Progenitor cell of endocrine pancreas (in vitro differentiated cells): ENCODE measurements at places on chromosomes 13 and 19.

GRCh38 chr13:43003729-43004128, 11.7 kb upstream of the EPSTI1 start:
- DNase-seq = no peak

DNA sequence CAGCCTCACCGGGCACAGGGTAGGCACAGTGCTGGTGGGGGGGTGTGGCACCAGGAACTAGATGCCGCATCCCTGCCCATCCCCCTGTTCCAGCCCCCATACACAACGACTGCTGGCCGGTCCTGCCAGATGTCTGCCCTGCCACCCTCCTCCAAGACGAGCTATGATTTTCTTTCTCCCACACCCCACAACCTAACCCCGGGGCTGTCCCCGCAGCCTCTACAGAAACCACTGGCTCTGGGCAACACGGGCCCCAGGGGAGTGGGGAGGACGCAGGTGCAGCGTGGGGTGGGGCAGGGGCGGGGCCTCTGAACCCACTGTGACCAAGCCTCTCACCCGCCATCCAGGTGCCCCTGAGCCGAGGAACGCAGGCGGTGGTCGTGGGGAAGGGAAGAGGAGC, 15.5 kb downstream of the PGLS start:
- no peak for DNase-seq

- no peak for DNase-seq
Measured at GRCh38 chr13:21150013-21150412, 26.3 kb downstream of the SKA3 start.

- no peak for DNase-seq
Measured at GRCh38 chr13:113595131-113595530, 10.6 kb downstream of the TFDP1 start.

DNA sequence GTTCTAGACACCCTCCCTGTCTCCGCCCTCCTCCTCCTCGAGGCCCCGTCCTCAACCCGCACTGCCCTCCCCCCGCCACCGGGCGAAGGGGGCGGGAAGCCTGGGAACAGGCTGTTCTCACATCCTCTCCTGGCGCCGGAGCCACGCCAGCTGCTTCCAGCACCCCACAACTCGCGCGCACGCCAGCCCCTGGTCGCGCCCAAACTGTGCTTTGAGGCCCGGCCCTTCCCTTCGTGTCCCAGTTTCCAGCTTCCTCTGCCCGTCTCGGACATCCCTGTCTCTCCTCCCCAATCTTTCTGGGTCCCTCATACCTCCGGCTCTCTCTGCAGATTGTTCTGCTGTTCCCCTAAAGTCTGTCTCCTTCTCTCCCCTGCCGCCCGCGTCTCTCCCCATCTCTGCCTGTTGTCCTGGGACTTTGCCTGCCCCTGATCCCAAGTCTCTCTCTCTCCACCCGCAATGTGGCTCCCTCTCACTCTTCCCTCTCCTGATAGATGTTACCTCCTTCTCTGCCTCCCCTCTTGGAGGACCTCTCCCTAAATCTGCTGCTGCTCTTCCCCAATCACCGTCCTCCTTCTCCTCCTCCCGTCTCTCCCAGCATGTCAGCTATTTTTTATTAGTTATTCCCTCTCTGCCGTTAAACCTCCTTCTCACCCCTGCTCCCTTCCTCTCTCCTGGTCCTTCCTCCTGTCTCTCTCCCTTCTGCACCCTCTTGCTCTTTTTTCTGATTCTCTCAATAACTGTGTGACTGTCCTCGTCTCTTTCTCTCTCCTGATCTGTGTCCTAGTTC, 14.2 kb downstream of the DPF1 start:
- DNase-seq = no peak

- DNase-seq = no peak
Measured at GRCh38 chr13:46605825-46606554, 53.0 kb downstream of the LRCH1 start.

GRCh38 chr19:10858204-10858828, 10.1 kb downstream of the C19orf38 start:
- DNase-seq = no peak

GRCh38 chr19:47104680-47105079, 8.9 kb downstream of the ZC3H4 start:
- no peak for DNase-seq

DNA sequence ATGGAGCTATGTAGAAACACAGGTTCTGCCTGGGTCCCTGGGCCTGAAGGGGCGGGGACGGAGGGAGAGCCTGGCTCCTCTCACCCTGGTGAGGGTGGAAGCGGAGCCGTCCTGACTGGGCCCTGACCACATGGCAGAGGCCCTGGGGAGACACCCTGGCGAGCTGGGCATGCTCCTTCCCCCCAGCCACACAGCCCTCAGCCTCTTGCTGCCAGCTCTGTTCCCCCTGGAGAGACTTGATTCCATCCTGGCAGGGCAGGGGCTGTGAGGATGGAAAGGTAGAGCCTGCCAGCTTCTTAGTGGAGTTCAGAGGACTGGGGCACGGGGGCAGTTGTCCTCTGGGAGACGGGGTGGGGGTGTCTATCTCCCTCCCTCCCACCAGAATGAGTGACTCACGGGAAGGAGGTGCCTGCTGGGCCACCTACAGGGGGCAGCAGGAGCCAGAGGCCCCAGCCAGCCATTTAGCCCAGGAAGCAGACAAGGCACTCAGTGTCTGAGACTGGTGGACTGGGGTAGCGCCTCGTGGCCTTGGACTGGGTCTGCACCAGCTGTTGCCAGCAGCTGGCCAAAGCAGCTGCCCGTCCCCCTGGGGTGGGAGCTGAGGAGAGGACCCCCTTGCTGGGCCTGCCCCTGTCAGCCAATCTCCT, 22.8 kb upstream of the RNF17 start:
- no peak for DNase-seq

- no peak for DNase-seq
Measured at GRCh38 chr13:102580552-102581169, 16.1 kb upstream of the TPP2 start.

DNA sequence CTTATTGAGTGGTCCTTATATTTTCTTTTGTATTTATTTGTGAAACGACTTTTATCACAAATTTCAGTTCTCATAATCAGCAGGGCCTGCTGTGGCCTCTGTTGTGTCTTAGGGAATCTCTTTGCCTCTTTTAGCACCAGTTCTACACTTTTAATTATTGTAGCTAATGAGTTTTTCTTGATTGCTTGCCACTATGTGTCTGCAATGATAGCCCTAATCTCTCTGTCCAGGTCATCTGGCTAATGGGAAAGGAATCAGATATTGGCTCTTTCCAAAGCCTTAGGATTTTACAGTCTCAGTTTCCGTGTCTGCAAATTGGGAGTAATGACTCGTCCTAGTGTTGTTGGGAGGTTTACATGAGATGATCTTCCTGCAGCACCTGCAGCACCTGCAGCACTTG, 10.2 kb downstream of the WDFY2 start:
- no peak for DNase-seq

DNA sequence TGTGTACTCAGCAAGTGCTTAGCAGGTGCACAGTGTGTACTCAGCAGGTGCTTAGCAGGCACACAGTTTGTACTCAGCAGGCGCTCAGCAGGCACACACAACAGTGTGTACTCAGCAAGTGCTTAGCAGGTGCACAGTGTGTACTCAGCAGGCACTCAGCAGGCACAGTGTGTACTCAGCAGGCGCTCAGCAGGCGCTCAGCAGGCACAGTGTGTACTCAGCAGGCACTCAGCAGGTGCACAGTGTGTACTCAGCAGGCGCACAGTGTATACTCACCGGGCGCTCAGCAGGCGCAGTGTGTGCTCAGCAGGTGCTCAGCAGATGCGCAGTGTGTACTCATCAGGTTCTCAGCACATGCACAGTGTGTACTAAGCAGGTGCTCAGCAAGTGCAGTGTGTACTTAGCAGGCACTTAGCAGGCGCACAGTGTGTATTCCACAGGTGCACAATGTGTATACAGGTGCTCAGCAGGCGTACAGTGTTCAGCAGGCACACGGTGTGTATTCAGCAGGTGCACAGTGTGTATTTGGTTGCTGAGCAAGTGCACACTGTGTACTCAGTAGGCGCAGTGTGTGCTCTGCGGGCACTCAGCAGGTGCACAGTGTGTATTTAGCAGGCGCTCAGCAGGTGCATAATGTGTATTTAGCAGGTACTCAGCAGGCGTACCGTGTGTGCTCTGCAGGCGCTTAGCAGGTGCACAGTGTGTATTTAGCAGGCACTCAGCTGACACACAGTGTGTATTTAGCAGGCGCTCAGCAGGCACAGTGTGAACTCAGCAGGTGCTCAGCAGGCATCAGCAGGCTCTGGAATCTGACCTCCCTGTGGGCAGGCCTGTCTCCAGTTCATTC, 15.1 kb downstream of the CRTC1 start:
- no peak for DNase-seq

- no peak for DNase-seq
Measured at GRCh38 chr19:3736106-3736724, 25.3 kb downstream of the APBA3 start.

DNA sequence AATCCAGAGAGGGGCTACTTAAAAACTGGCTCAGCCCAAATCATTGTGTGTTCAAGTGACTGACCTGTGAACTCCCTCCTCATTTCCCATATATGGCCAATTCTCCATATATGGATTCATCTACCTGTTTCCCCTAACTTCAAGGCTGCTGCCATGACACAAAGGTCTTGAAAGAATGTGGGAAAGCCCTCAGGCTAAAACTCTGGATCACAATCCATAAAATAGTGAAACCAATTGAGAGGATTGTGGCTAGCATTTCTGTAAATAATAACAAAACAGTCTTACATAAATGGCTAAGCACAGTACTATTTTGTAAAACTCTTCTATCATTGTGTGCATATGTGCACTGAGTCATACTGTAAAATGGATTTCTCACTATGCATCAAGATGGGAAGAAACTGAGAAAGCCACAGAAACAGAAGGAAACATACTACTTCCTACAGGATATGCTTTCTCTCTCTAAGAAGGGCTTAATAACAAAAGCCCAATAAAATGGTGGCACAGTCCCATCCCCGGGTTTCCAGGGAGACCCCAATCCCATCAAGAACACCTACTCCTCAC, 80.5 kb downstream of the FOXO1 start:
- no peak for DNase-seq

DNA sequence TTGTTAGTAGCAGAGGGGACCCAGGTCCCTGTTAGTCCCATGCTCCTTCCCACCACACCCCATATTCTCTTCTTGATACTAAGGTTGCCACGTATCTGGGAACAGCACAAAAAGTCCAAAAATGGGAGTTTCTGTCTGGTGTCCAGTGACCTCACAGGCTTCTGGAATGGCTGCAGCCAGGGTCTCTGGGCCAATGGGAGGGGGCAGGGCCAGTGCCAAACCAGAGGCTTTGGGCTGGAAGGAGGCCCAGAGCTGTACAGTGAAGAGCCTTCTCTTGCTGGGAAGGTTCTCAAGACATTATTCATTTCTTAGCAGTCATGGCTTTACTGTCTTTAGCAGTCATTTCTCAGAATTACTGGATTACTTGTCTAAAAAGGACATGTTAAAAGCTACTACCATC, 119.2 kb downstream of the FRY start:
- DNase-seq = no peak

GRCh38 chr19:31749231-31749630, 400.0 kb upstream of the TSHZ3 start:
- DNase-seq = no peak

- no peak for DNase-seq
Measured at GRCh38 chr13:48949566-48950500, 25.9 kb upstream of the FNDC3A start.

GRCh38 chr19:8321986-8322637, 816 bp downstream of the RPS28 start:
- DNase-seq = no peak

- DNase-seq = peak; percentile 56
Measured at GRCh38 chr19:39402346-39403300, 4.0 kb upstream of the ZFP36 start.

DNA sequence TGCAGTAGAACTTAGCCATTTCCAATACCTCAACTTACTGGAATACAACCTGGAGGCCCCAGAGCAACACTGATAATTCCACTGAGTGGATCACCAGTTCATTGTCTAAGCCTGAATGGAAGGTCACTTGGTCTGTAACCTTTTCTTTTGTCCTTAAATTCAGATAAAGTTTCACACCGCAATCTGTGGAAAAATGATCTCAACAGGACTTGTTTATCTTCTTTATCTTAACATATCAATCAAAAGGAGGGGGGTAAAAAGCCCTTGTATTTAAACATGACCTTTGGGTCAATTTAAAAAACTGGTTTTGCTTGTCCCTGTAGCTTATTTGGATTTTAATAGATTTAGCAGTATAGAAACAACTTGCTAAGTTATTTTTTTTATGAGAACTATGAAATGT, 21.6 kb downstream of the SAE1 start:
- DNase-seq = no peak

GRCh38 chr13:26561651-26562511, 4.4 kb downstream of the WASF3 start:
- DNase-seq = no peak

GRCh38 chr19:48918801-48919247, 14.7 kb upstream of the DHDH start:
- no peak for DNase-seq

- no peak for DNase-seq
Measured at GRCh38 chr13:28558567-28558966, 63.6 kb upstream of the FLT1 start.

- no peak for DNase-seq
Measured at GRCh38 chr13:45331692-45332035, 9.3 kb downstream of the TPT1 start.

- no peak for DNase-seq
Measured at GRCh38 chr13:107376341-107377125, 808.6 kb upstream of the ARGLU1 start.

- no peak for DNase-seq
Measured at GRCh38 chr19:5386841-5387240, 46.2 kb upstream of the PTPRS start.

GRCh38 chr19:49894011-49894664, 2.5 kb downstream of the IL4I1 start:
- DNase-seq = no peak

GRCh38 chr13:47112205-47112902, 215.5 kb upstream of the HTR2A start:
- DNase-seq = no peak

GRCh38 chr13:79796136-79796535, 315.2 kb downstream of the NDFIP2 start:
- no peak for DNase-seq

GRCh38 chr13:46160065-46160464, 21.9 kb downstream of the LCP1 start:
- DNase-seq = no peak

GRCh38 chr19:35907377-35907745, 734 bp downstream of the TYROBP start:
- DNase-seq = no peak

DNA sequence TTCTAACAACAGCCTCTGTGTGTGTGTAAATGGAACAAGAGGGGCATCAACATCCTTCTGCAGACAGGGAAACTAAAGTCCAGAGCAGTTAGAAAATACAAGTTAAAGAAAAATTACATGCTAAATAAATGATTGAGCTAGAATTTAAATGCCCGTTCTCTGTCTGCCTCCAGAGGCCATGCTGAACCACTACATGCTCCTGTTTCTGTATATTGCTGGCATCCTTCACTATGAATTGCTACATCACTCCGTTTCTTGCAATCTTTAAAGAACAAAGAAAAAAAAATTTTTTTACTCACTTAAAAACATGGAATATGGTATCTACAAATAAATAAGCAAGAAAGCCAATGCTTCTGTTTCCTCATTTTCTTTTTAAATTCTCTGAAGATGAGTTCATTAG, 47.9 kb downstream of the DCT start:
- no peak for DNase-seq
